ENCODE measurements at places on chromosomes 3 and 15.

- DNase-seq: no peak
These were observed 108.3 kb upstream of the FRMD4B start for GRCh38 chr3:69494185-69494584.

DNA sequence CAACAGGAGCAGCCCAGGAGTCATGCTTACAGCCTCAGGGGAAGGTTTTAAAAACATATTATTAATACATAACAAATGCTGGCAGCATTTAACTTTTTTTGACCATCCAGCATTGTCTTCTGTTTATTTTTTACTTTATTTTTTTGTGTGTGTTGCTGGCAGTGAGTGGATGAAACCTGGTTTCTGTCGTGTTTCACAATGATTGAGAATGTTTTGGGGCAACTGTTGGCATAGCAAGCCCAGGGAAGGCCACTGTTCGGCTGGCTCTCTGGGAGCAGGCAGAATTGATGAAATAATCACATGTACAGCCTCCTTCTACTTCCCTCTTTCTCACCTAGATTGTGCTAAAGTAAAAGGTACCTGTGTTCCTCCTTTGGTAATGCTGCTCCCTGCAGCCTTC is 190.2 kb downstream of the NR1D2 start:
- no peak for DNase-seq

GRCh38 chr15:93307513-93307912 is 218.5 kb upstream of the RGMA start:
- no peak for DNase-seq

- peak; percentile 10 for DNase-seq
These were observed 126.4 kb downstream of the GREM1 start for GRCh38 chr15:32844118-32844711.

DNA sequence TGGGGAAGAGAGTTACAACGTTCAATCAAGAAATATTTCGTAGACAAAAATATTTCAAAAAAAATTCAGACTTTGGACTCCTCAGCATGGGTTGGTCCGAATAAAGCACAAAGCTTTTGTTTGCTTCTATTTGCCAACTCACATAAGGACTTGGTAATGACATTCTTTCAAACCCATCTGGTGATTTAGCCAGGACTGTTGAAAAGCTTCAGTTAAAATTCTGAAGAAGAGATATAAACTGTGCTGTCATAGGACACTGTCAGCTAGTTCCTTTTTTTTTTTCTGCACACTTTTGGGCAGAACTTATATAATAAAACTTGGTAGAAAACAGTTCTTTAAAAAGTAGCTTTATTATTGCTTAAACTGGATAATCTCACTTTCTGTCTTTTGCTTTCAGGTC is 660.8 kb upstream of the SGO1 start:
- no peak for DNase-seq

- DNase-seq: no peak
These were observed 89.8 kb upstream of the RNF7 start for GRCh38 chr3:141648055-141648910.

- no peak for DNase-seq
These were observed 30.1 kb upstream of the SLC28A2 start for GRCh38 chr15:45221967-45222366.
